SK-N-SH treated with all-trans-retinoic acid at 6 μM for 48 hours (cell line): ENCODE measurements at places on chromosomes 7 and 10.
A peak's percentile ranks its signal among the peaks of the same experiment; 100 is the strongest.

GRCh38 chr10:132308587-132309470 lies 1.1 kb upstream of the STK32C start:
- no peak for ATAC-seq

GRCh38 chr7:119329715-119330114 lies 943.3 kb upstream of the KCND2 start:
- ATAC-seq = no peak

- no peak for ATAC-seq
These were observed 64.6 kb upstream of the CALN1 start for GRCh38 chr7:72476608-72477305.

- ATAC-seq = no peak
These were observed 57.3 kb downstream of the ORC5 start for GRCh38 chr7:104150470-104150869.

DNA sequence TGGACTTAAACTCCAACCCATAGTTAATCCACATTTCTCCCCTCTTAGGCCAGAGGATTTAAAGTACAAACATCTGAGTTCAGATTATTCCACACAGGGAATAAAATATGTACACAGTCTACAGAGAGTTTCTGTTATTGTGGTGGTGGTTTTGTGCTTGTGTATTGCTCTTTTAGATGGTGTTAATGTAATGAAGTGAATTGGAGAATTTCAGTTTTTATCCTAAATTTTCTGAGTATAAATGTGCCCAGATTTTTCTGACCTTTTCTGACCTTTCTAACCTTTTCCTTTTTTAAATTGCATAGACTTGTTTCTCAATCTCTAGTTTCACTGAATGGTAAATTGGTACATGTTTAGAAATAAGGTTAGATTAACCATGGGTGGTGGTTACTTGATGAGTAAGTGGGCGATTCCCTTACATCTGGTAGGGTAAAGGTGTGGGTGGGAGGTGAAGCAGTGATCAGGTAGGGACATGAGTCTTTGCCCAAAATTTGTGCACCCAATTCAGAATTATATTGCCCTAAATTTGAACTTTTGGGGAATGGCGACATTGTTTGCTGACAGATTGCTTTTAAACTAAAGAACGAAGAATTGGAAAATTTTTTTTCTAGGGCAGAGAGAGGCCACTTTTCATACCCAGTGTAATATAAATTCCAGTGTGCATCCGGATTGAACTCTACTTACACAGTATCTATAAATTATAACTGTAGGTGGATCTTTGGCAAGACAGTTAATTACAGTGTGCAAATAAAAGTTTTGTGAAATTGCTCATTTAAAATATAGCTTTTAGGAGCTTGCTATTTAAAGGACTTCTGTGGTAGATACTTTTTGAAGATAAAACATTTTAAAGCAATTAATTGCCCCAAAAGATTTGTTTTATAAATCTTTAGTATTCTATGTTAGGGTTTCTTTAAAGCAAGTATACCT lies 62.2 kb downstream of the ST7 start:
- ATAC-seq = no peak

DNA sequence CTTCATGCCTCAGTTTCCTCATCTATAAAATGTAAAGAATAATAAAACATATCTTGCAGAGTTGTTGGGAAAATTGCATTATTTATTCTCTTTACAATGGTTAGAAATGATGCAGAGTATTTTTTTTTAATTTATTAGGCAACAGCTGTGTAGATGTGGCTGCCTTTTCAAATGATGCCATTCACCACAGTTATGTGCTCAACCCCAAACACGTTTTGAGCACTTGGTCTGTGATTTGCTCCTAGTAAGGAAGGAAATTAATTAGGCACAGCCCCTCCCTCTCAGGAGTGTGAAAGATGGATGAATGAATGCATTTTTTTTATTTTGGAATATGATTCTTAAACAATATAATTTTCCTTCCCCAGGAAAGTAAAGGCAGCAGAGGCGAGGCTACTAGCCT lies 575.1 kb downstream of the GALNT17 start:
- no peak for ATAC-seq

GRCh38 chr7:61111-61510 lies 131.3 kb upstream of the FAM20C start:
- ATAC-seq = no peak

- ATAC-seq = peak; percentile 60; the same call in 2 of the 3 replicates
These were observed 47.3 kb upstream of the OIT3 start for GRCh38 chr10:72846238-72846637.

GRCh38 chr7:116230191-116231005 lies 20.1 kb downstream of the TES start:
- ATAC-seq = no peak

- no peak for ATAC-seq
These were observed 90.5 kb downstream of the CDC14C start for GRCh38 chr7:49014870-49015269.
